ENCODE measurements at places on chromosomes 13 and 19.

GRCh38 chr19:55442372-55442961, 633 bp downstream of the SHISA7 start:
- no peak for DNase-seq

GRCh38 chr19:39740395-39740794, 2.6 kb upstream of the CLC start:
- no peak for DNase-seq

DNA sequence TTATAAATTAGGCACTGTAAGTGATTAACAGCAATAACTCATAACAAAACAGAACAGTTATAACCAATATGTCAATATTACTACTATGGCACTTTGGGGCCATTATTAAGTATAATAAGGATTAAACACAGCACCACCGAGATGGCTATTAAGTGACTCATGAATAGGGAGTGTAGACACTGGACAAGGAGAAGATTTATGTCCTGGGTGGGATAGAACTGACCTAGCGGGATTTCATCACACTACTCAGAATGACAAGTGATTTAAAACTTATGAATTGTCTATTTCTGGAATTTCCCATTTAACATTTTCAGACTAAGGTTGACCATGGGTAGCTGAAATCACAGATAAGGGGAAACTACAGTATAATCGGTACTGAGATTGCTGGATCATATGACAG, 79.0 kb upstream of the SLC7A1 start:
- no peak for DNase-seq

DNA sequence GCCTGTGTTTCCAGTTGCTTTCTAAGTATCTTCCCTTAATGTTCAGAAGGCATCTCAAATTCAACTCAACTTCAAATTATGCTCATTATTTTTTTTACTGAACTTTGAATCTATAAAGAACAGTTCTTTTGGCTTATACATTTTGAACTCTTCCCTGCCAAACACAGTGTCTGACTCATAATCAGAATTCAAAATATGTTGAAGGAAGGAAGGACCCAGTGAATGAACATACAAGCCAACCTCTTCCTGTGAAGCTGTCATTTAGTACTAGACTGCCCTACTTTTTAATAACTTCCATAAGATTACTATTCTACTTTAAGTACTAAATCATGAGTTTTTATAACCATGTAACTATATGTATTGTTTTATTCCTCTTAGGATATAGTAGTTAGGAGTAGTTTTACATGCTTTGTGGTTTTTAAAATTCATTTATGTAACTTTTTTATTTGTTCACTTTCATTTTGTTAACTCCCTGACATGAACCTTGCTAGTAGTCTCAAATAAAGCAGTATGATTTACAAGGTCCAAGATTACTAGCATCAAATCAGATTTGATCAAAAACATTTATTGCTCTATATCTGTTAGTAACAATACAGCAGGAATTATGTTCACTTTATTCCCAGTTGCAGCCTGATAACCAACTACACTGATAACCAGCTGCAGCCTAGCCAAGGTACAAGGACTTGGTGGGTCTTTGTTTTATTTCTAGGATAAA, 6.4 kb downstream of the NUDT15 start:
- DNase-seq = no peak

- DNase-seq = no peak
Observed at GRCh38 chr19:13920940-13921747, 15.1 kb downstream of the CC2D1A start.

GRCh38 chr19:45852983-45853382, 10.0 kb downstream of the SYMPK start:
- DNase-seq = no peak

- DNase-seq = no peak
Observed at GRCh38 chr13:30847650-30848307, 58.3 kb upstream of the MEDAG start.

DNA sequence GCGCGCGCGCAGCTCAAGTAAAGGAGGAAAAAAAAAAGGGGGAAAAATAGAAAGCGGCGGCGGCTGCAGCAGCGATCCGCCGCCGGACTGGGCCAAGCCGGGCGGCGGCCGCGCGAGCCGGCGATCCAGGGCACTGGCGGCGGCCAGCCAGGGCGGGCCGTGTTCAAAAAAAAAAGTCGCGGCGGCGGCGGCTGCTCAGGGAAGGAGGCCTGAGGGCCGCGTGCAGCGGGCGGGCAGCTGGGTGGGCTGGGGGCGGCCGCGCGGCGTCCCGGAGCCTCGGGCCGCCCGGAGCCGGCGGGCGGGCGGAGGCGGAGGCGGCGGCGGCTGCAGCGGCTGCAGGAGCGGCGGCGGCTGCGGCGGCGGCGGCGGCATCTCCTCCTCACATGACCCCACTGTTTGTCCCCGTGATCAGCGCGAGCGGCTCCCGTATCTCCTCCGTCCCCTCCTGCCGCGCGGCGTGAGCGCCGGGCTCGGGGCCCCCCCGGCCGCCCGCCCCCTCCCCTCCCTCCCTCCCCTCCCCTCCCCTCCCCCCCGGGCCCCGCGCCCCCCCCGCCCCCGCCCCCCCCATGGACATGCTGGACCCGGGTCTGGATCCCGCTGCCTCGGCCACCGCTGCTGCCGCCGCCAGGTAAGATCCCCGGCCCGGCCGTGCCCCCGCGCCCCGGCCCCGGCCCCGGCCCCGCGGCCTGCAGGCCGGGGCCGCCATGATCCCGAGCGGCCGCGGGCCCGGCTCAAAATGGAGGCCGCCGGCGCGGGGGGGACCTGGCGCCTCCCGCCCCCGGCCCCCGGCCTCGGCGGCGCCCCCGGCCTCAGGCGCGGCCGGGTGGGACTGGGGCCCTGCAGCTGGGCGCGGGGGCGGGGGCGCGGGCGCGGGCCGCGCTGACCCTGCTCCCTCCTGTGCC, at the start of gene USF2:
Gene USF2, plus strand, starts transcription at position 427 of the 902 bp plus-strand sequence. Its CDS starts 140 bp downstream, at position 567.
- DNase-seq = no peak

GRCh38 chr13:59413126-59413525, 750.6 kb downstream of the DIAPH3 start:
- DNase-seq = no peak

DNA sequence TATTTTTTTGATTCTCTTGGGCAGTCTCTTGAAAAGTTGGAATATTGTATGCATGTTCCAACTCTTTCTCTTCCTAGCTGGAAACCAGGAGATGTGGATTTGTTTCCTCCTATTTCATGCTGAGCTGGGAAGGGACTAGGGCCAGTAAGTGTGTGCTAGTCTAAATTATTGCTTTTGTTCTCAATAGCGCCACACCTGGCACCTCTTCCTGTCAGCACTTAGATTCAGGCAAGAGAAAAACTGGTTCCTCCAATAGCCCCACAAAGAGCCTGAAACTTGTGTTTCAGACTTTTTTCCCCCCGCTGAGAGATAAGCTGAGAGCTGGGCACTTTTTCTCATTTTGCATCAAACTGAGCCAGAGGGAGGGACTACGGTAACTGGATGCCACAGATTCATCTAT, 353.4 kb downstream of the OLFM4 start:
- DNase-seq = no peak

- DNase-seq = no peak
Observed at GRCh38 chr19:48859711-48860572, 8.5 kb downstream of the PLEKHA4 start.

GRCh38 chr13:75369981-75370380, 112.0 kb downstream of the TBC1D4 start:
- no peak for DNase-seq

- DNase-seq = no peak
Observed at GRCh38 chr19:7575434-7576040, 20.1 kb upstream of the CAMSAP3 start.

GRCh38 chr13:46526100-46526735, 26.8 kb upstream of the LRCH1 start:
- no peak for DNase-seq

All from suprapubic skin (tissue), 4 donors.